Ecto neural progenitor cell (in vitro differentiated cells): ENCODE measurements at places on chromosomes 7 and 10.

DNA sequence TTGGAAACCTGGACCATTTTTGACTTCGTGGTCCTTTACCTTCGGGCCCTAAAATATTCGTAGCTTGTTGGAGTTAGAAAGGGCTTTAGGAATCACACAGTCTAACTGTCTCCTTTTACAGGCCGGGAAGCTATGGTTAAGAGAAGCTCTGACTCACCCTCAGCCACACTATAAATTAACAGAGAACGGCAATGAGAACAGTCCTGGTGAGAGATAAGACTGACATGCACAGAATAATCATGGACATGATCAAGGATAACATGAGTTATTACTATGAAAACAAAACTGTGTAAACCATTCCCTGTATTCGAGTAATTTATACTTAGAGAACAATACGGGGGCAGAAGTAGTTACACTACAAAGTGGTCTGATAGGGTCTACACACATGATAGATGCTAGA lies 162.5 kb upstream of the MALRD1 start:
- no peak for DNase-seq

DNA sequence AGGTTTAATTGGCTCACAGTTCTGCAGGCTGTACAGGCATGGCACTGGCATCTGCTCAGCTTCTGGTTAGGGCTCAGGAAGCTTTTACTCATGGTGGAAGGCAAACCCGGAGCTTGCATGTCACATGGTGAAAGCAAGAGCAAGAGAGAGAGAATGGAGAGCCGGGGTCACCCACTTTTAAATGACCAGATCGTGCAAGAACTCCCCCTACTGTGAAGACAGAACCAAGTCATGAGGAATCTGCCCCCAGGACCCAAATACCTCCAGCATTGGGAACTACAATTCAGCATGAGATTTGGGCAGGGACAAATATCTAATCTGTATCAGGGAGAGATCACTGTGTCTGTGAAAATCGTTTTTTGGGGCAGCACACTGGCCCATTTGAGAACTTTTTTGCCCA lies 110.0 kb upstream of the MYO3A start:
- no peak for DNase-seq

DNA sequence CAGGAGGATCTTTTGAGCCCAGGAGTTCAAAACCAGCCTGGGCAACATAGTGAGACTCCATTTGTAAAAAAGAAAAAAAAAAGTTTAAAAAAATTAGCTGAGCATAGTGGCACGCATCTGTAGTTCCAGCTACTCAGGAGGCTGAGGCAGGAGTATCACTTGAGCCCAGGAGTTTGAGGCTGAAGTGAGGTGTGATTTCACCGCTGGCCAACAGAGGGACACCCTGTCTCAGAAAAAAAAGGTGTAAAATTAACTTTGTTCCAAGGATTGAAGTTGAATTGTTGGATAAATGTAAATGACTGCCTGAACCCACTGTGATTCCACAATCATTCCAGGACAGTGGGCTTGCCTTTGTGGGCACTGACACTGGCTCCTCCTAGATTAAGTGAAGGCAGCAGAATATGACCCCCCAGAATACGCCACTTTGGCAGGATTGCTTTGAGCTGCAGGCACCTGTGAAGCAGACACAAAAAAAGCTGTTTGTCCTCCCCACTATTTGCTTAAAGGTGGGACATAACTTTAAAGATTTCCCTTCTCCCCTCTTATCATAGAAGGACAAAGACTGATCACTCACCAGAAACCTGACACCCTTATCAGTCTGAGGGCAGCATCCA lies 57.2 kb upstream of the FOXI2 start:
- DNase-seq, result no peak

DNA sequence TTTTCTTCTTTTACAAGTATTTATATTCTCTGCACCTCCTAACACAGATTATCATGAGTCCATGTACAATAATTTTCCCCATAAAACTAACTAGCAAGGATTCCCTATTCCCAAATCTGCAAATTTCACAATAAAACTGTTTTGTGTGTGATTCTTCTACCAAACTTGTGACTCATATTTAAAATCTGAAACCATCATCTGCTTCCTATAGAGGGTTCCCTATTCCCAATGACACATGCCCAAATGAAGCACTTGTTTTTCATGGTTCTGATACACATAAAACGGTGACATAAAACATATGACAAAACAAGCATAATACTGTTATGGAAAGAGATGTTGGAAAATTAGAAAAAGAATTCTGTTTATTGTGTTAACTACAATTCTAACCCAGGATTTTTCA lies 657.6 kb downstream of the PARD3 start:
- DNase-seq, result no peak

DNA sequence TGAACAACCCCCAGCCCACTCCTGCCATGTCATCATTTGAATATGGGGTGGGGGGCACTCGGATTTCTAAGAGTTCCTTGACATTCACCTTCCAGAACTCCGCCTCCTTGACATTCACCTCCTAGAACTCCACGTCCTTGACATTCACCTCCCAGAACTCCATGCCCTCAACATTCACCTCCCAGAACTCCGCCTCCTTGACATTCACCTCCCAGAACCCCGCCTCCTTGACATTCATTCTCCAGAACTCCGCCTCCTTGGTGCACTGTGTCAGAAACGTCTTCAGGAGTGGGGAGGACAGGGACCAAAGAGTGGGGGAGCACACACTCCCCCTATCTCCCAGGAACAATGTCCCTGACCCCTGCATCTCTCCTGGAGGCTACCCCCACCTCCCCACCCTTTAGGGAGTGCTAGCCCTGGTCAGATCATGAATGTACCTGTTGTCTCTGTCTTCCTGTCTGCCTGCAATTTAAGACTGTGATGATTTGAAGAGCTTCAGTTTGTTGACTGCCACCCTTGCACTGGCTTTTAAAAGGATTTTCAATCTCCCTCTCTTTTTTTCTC lies 110.1 kb downstream of the NPTX2 start:
- DNase-seq, result no peak

- no peak for DNase-seq
These were observed 3.5 kb downstream of the PDLIM1 start for GRCh38 chr10:95287281-95287680.

GRCh38 chr7:158607563-158607962 lies 19.9 kb upstream of the PTPRN2 start:
- DNase-seq, result no peak

- no peak for DNase-seq
These were observed 129.8 kb downstream of the SEC23IP start for GRCh38 chr10:120022357-120022756.

DNA sequence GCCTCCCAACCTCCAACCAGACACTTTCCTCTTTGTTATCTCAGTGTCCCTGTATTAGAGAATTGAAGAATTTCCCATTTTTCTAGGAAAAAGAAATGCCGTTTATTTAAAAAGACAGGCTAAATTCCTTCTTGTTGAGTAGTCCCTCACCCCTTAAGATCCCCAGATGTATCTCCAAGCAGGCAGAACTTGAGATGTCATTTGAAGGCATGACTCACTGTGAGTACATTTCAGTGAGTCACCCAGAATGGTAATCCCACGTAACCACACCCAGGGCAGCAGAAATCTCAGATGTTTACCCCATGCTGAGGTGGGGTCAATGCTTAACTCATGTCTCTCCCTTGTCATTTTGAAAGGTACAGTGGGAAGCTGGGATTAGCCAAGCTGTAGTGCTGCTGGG lies 4.4 kb downstream of the ZNF655 start:
- DNase-seq, result no peak

- DNase-seq, result peak; percentile 90
These were observed 64.0 kb downstream of the RASGEF1A start for GRCh38 chr10:43202657-43203447.

DNA sequence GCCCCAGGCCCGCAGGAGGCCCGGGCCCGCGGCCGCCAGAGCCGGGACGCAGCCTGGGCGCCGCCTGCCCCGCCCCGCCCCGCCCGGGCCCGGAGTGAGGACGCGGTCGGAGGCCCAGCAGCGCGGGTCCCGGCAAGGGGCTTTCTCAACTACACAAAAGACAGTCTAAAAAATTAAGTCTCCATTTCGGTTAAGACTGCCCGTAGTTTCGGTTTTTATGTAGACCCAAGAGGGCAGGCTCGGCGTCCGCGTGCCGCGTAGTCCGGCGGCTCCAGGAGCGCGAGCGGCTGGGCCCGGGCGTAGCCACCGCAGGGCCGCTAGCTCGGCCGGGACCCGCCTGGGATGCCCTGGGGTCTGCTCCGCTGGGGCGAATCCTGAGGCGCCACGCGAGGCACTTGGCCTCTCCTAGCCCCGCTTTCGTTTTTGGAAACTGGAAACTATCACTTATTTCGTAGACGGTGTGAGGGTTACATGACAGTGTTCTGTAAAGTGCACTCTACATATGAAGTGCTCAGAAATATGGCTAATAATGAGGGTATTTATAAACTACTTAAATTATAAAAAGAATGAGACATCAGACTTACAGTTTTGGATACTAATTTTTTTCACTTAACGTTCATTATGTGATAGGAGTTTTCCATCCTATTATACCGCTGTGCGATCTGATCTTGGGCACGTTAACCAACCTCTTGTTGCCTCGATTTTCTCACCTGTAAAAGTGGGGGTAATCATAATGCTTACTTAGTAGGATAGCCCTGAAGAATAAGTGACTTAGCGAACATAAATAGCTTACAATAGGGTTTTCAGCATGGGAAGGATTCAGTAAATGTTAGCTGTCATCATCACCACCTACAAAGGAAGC lies 573 bp downstream of the BLVRA start:
- peak; percentile 67 for DNase-seq

- DNase-seq, result no peak
These were observed 104.1 kb upstream of the FOXP2 start for GRCh38 chr7:114310345-114311110.

GRCh38 chr7:81367326-81367931 lies 402.4 kb downstream of the HGF start:
- DNase-seq, result no peak

GRCh38 chr10:117694190-117694589 lies 151.6 kb downstream of the EMX2 start:
- no peak for DNase-seq

GRCh38 chr10:84358743-84359142 lies 30.4 kb downstream of the CCSER2 start:
- no peak for DNase-seq

DNA sequence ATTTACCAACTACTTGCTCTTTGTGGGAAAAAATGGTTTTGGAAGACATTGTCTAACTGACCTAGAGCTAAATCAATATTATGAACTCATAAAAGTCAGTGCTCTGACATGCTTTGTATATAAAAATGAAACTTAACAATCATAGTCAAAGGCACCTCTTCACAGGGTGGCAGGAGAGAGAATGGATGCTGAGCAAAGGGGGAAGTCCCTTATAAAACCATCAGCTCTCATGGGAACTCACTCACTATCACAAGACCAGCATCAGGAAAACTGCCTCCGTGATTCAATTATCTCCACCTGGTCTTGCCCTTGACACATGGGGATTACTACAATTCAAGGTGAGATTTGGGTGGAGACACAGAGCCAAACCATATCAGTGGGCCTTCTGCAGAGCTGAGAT lies 417.6 kb upstream of the AUTS2 start:
- DNase-seq, result no peak

DNA sequence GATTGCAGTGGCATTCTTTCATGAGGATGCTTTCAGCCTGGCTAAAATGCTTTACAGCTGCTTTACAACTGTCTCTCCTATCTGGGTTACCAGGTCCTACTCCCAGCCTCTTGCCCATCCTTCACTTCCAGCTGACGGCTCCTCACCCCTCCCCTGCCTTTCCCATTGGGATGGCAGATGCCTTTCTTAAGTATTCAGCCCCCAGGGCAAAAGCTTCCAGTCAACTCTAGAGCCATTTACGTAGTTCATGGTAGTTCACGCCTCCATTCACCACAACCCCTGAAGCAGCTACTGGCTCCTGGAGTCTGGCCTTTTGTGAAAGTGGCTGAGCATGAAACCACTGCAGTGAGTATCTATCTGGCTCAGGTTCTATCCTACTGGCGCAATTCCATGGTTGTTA lies 17.2 kb upstream of the BMPER start:
- no peak for DNase-seq

- no peak for DNase-seq
These were observed 29.6 kb upstream of the ABCB4 start for GRCh38 chr7:87505122-87505521.

- no peak for DNase-seq
These were observed 96.6 kb upstream of the PTN start for GRCh38 chr7:137439829-137440825.

GRCh38 chr10:47353351-47353750 lies 5.2 kb downstream of the RBP3 start:
- no peak for DNase-seq

- no peak for DNase-seq
These were observed 484.8 kb upstream of the ANKRD30A start for GRCh38 chr10:36640626-36641025.

- no peak for DNase-seq
These were observed at the start of gene PHKG1 for GRCh38 chr7:56092789-56093531. Gene PHKG1, minus strand, starts transcription at chr7:56092952. Its CDS starts 4,011 bp downstream, at chr7:56088941.

DNA sequence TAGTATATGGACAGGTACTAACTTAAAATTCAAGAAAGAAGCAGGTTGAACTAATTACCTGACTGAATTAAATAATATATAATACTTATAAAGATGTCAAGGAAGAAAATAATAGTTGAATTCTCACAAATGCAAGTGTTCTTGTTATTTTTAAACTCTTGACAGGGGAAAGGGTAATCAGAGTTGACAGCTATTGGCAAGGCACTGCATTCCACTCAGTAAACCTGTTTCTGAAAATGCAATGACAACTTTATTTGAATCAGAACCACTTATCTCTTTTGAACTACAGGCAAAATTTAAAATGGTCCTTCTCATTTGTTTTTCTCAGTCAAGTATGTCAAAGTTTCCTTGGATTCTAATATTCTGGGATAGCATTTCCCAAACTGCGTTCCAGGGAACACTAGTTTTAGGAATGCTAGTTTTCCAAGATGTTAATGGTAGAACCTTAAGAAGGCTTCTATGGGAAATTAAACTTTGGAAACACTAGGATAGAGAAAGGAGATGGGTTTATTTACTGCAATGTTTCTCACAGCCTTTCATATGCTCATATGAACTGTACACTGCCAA lies 103.7 kb upstream of the LRRN3 start:
- DNase-seq, result no peak

GRCh38 chr10:8332730-8333111 lies 278.2 kb downstream of the GATA3 start:
- DNase-seq, result no peak

DNA sequence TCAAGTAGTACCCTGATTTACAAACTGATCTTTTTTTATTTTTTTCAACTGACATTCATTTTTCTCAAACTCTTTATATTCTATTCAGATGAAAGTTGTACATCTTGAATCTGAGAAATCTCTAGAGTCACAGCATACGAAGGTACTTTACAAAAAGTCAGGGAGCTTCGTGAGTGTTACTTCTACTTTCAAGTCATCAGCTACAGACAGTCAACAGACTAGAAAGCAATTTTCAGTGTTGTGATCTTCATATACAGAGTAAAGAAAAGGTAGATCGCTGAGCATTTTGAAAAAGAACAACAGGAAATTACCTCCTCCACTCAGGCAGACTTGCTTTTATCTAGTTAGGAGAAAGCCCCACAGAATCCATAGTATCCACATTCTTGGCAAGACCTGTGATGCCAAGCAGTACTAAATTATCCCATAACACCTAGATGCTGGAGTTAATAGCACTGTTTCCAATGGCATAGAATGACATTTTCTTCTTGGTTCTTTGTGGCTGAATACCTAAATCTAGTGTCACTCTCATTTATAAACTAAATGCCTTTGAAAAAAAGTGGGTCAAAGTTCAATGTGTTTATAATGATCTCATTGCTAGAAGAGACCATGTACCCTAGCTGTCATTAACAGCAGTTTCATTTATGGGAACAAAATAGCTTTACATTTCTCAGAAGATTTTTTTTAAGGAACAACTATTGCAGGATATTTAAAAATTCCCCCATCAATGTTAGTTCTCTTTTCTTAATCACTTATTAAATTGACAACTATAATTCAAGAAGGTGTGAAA lies 12.0 kb upstream of the ZNF800 start:
- no peak for DNase-seq
